ENCODE measurements at places on chromosomes 1 and 21.

DNA sequence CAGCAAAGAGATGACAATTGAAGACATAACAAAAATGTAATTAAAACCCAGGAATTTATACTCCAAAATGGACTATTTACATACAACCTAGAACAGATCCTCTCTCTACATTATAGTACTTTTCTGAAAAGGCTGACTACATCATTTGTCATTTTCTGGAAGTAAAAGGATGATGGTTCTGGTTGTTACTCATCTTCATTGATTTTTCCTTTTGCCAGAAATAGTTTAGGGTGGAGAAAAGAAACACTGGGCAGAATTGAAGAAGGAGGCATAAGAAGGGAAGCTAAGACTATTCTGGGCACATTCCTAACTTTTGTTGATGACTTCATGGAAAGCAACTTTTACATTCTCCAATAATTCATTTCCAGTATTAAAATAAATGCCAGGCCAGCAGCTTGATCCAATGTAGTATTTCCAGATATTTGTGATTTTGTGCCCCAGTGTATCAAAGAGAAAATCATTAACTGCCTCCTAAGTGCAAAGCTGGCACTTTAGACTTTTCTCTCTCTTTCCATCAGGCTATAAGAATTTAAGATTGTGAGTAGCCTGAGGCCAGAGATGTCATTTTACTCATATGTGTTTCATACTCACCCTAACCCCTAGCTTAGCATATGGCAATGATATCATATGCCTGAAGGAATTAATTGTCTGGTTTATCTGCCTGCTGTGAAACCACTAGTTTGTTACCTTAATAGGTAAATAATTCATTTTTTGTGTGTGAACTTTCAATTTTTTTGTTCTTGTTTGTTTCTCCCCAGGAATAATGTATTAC, 369.5 kb upstream of the LYPLAL1 start:
- DNase-seq: no peak

DNA sequence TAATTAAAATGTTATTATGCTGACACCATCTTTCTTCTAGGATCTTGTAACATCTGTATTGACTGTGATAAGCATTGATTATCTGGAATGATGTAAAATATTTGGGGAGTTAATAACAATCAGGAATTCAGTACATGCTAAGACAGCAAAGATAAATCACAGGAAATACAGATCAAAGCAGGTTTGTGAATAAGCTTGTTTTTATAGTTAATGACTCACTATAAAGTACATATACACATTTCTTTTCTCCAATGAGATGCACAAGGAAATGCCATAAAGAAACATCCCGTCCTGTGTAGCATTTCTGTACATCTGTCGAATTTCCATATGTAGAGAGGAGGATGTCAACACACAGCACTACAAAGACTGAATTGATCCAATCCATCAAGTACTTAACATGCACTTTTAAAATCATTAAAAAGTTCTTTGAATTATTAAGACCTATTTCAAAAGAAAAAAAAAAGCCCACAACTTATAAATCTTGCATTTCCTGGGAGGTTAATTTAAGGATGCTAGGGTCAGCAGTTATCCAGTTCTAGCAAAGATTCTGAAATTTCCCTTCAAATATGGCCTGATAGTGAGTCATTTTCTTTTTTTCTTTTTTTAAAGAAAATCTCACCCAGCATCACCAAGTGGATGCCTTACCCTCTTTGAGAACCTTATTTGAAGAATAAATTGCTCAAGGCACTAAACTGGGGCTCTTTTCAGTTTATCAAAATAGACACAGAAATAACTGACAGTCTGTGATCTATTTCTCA, 243.2 kb upstream of the NR5A2 start:
- no peak for DNase-seq

- DNase-seq: no peak
These were observed 19.7 kb downstream of the GPSM2 start for GRCh38 chr1:108896146-108897145.

- no peak for DNase-seq
These were observed 176.8 kb downstream of the FAF1 start for GRCh38 chr1:50783286-50783685.

GRCh38 chr1:13860031-13860430, 160.0 kb downstream of the PRDM2 start:
- DNase-seq: no peak

- DNase-seq: no peak
These were observed 71.9 kb downstream of the LHX9 start for GRCh38 chr1:197989058-197989457.

DNA sequence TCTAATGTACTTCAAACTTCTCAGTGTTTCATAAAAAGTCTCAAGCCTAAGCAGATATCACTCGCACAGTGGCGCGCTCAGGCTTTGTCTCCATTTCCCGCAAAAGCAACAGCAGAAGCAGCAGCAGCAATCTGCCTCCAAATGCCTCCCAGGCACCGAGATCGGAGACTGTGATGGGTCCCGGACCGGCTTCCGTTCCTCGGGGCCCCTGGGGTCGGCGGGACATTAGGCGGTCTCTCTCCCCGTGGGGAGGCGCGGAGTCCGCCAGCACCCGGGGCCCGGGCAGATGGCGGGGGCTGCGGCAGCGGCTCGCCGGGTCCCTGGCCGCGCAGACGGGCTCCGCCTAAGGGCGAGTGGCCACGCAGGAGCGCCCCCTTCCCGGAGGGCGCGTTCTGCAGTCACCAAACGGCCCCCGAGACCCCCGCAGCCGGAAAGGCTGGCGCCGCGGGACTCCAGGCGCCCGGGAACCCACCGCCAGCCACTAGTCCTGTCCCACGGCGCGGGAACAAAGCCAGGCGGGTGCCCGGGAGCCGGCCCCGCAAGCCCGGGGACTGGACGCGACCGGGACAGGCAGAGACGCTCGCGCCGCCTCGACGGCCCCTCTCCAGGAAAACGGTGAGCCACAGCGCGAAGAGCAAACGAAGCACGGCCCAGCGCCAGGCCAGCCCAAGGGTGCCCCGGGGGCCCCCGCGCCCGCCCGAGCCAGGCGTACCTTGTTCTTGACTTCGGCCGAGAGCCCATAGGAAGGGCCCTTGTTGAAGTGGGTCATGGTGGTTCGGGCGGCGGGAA, 590 bp downstream of the CNN3 start:
- peak; percentile 47 for DNase-seq

GRCh38 chr1:87167848-87168525, 160.7 kb upstream of the LMO4 start:
- DNase-seq: no peak

DNA sequence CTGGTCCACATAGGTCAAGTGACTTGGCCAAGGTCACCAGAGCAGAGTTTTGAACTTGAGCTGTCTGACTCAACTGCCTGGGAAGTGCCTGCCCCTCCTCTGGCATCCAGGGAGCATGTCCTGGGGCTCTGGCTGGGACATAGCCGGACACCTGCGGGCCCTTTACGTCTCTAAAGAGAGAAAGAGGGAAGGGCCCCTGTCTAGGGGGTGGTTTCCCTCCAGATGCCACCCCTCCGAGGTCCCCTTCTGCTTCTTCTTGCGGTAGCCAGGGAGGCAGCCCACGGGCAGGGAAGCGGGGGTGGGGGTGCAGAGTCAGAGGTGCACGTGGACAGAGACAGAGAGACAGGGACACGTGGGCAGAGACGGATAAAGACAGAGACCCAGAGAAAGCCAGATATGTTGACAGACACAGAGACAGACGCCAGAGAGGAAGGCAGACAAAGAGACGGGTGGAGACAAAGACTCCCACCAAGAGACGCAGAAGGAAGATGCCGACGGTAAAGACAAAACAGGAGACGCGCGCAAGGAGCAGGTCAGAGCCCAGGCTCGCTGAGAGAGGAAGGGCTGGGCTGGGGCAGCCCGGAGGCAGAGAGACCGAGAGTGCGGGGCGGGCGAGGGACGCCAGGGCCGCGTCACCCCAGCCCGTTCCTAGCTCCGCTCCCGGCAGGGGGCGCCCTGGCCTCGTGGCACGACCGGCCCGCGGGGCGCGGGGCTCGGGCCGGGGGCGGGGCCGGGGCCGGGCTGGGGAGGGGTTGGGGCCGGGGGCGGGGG, 458 bp upstream of the ALPL start:
- DNase-seq: peak; percentile 68

GRCh38 chr1:182556279-182556678, 32.8 kb downstream of the RNASEL start:
- DNase-seq: no peak

GRCh38 chr1:177567393-177567792, 396.6 kb downstream of the BRINP2 start:
- DNase-seq: no peak

DNA sequence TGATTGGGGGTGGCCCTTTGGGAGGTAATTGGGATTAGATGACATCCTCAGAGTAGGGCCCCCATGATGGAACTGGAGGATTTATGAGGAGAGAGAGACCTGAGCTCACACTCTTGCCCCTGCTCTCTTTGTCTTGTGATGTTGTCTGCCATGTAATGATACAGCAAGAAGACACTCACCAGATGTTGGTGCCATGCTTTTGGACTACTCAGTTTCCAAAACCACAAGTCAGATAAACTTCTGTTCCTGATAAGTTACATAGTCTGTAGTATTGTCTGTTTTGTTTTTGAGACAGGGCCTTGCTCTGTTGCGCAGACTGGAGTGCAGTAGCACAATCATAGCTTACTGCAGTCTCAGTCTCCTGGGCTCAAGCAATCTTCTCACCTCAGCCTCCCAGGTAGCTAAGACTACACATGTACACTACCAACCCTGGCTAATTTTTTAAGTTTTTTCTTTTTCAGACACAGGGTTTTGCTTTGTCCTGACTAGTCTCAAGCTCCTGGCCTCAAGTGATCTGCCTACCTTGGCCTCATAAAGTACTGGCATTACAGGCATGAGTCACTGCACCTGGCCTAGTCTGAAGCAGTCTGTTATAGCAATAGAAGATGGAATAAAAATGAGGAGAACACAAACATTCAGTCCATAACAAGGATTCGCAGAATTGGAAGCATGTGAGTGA, 115.0 kb upstream of the GALNT2 start:
- DNase-seq: no peak

DNA sequence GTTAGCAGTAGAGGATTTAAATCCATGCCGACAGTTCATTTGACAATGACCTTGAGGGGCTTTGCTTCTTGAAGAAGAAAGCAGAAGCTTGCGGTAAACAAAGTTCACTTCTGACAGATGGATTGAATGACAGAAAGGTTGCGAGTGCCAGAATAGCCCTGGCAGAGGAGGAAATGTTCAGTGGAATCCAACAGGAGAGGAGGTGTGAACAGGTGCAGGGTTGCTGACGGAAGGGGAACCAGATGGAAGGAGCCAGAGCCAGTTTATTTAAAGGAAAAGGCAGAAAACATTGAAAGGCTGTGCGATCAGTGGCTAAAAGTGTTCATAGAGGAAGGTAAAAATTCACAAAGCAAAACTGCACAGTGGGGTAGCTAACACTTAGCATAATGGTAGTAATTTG, 141.0 kb downstream of the SDCCAG8 start:
- no peak for DNase-seq

GRCh38 chr1:109944541-109944940, 33.9 kb downstream of the CSF1 start:
- DNase-seq: no peak

DNA sequence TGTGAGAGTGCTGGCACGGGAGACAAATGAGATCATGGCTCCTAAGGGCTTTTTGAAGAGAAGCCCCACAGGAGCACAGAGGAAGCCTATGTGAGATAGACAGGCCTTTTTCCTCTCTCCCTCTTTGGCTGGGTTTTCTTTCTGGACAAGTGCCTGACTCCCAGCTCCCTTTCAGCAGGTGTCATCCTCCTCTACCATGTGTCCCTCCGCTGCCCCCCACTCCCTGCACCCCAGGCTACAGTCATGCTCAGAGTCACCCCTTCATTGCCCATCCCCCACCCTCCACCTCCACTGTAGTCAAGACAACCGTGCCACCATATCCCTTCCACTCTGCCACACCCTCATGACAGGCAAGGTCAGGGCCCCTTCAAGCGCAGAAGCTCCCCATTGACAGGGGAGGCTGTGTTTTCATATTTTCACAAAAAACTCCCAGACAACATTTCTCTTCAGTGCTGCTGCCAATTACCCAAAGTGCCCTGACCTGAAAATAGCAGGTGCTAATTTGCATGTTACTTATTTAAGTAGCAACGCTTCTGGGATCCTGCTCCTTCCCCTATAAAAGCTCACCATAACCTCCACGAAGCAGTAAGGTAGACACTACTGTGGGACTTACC, 92.1 kb upstream of the IPO9 start:
- DNase-seq: no peak

GRCh38 chr1:27591622-27592021, 12.3 kb downstream of the AHDC1 start:
- DNase-seq: no peak
